Parietal lobe (tissue), 2 donors: ENCODE measurements at places on chromosomes 3 and 15. TPM values are rescaled to one million over a fixed set of nuclear protein-coding genes. Genes with fewer than 3 reads are reported as not detected.

PYGO1 gene
- total RNA-seq = 57.0 TPM

SLC35G2 gene
- 14.4 TPM for total RNA-seq

NEO1 gene
- 231 TPM for total RNA-seq

TPRG1 gene
- total RNA-seq = 2.5 TPM

RYR3 gene
- 48.8 TPM for total RNA-seq

NR1I2 gene
- 0.63 TPM for total RNA-seq

MED12L gene
- total RNA-seq = 21.0 TPM

FETUB gene
- total RNA-seq = not detected

CEMIP gene
- total RNA-seq = 1.6 TPM

TMEM207 gene
- not detected for total RNA-seq

ISLR gene
- total RNA-seq = 1.6 TPM

CELSR3 gene
- 67.9 TPM for total RNA-seq

SI gene
- not detected for total RNA-seq

C3orf80 gene
- 5.6 TPM for total RNA-seq

GABRG3 gene
- total RNA-seq = 23.8 TPM

CHRFAM7A gene
- total RNA-seq = 7.8 TPM

UMPS gene
- 40.4 TPM for total RNA-seq

ADGRG7 gene
- not detected for total RNA-seq

C2CD4A gene
- not detected for total RNA-seq

PCOLCE2 gene
- total RNA-seq = 4.4 TPM

IL17RD gene
- total RNA-seq = 63.5 TPM

IDH2 gene
- 78.9 TPM for total RNA-seq

SAXO2 gene
- total RNA-seq = 11.9 TPM

MEGF11 gene
- total RNA-seq = 3.8 TPM

PPM1M gene
- total RNA-seq = 7.8 TPM

MB21D2 gene
- 44.8 TPM for total RNA-seq

EFCC1 gene
- 0.94 TPM for total RNA-seq

IMPG2 gene
- 2.8 TPM for total RNA-seq

FEM1B gene
- 160 TPM for total RNA-seq

SUSD5 gene
- total RNA-seq = 2.5 TPM

MME gene
- total RNA-seq = 5.9 TPM

ITIH1 gene
- not detected for total RNA-seq

GCSAM gene
- not detected for total RNA-seq

ZNF774 gene
- 11.6 TPM for total RNA-seq

ST8SIA2 gene
- total RNA-seq = 150 TPM

INO80 gene
- 38.2 TPM for total RNA-seq
